ENCODE measurements at places on chromosomes 5 and 9. TPM values are rescaled to one million over a fixed set of nuclear protein-coding genes. Genes with fewer than 3 reads are reported as not detected.

GRCh38 chr9:108553111-108553635, 302.6 kb downstream of the ACTL7B start:
- H3K27ac ChIP-seq, result no peak overlapping the region
- no peak for DNase-seq
- H3K27me3 ChIP-seq, result no peaks in the 10 kb centered on the region

DNA sequence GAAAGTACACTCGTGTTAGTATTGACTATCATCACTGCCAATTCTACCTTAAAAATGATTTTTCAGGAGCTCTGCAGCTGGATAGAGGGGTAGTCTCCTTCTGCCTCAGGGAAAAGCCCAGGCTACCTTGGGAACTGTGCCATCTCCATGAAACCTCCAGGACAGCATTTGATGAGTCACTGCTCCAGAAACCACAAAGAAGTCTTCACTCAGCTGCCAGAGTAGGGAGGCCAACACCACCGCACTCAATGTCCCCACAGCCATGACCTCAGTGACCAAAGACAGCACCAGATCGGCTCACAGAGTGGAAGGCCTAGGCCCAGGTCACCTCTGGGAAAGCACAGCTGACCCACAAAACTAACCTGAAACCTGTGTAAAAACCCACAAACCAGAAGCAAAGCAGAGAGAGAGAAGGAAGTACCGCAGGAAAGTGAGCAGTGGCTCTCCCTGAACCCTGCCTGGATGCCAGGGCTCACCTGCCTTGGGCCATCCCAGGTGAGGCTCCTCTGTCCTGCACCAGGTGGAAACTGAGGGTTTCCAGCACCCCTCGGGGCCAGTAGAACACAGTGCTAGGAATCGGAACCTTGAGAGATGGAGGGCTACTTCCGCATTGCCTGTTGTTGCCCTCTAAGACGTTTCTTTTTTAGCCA, 30.0 kb downstream of the S1PR3 start:
- H3K27me3 ChIP-seq, result no peaks in the 10 kb centered on the region
- no peak overlapping the region for H3K4me3 ChIP-seq
- H3K36me3 ChIP-seq, result no peaks in the 10 kb centered on the region

- H3K4me3 ChIP-seq, result no peak overlapping the region
- H3K27ac ChIP-seq, result no peak overlapping the region
- DNase-seq, result no peak
- H3K27me3 ChIP-seq, result no peaks in the 10 kb centered on the region
Observed at GRCh38 chr5:143024228-143024920, 254.2 kb downstream of the ARHGAP26 start.

SLCO6A1 gene
- not detected for total RNA-seq

DNA sequence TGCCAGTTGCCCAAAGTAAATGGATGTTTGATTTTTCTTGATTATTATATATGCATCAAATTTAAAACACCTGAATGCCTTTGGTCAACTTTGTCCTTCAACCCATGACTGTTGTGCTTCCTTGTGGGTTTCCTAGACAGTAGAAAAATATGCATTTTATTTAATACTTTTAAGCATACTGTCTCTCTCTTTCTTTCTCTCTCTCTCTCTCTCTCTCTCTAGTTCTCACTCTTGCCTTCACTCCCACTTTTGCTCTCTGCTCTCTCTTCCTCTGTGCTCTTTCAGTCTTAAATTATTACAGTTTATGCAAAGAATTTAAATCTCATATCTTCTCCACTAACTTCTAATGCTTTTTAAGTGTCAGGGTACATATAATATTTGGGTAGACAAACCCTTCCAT, 173.0 kb downstream of the PARP8 start:
- H3K36me3 ChIP-seq, result peaks cover 84% of the 10 kb centered on the region
- no peaks in the 10 kb centered on the region for H3K4me1 ChIP-seq
- no peak overlapping the region for H3K27ac ChIP-seq
- no peak overlapping the region for H3K4me3 ChIP-seq
- no peaks in the 10 kb centered on the region for H3K27me3 ChIP-seq
- DNase-seq, result no peak

SLC34A1 gene
- 0.50 TPM for total RNA-seq

- DNase-seq, result peak; percentile 75
- no peak overlapping the region for H3K4me3 ChIP-seq
- peaks cover 50% of the 10 kb centered on the region for H3K36me3 ChIP-seq
Observed at GRCh38 chr5:134132372-134133187, 18.1 kb downstream of the TCF7 start.

IFNA17 gene
- not detected for total RNA-seq

Measured in natural killer cell (primary cell).